ENCODE measurements at places on chromosomes 1 and 21.

DNA sequence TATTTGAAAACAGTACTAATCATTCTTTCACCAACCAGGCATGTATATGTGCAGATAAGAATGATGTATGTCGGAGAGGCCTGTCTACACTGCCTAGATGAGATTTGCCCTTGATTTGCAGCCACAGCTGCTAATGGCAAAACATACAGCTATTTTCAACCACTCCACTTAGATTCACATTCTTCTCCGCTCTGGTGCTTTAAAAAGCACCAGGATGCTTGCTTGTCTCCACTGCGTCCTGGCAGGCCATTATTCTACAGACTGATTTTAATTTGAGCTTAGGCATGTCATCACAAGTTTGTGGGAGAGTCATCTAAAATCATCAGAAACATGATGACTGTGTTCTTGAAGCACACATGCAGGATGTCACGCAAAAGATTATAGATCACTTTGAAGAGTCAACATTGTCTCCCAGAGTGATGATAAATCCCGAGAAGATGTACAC lies 119.0 kb upstream of the NRIP1 start:
- DNase-seq: no peak

DNA sequence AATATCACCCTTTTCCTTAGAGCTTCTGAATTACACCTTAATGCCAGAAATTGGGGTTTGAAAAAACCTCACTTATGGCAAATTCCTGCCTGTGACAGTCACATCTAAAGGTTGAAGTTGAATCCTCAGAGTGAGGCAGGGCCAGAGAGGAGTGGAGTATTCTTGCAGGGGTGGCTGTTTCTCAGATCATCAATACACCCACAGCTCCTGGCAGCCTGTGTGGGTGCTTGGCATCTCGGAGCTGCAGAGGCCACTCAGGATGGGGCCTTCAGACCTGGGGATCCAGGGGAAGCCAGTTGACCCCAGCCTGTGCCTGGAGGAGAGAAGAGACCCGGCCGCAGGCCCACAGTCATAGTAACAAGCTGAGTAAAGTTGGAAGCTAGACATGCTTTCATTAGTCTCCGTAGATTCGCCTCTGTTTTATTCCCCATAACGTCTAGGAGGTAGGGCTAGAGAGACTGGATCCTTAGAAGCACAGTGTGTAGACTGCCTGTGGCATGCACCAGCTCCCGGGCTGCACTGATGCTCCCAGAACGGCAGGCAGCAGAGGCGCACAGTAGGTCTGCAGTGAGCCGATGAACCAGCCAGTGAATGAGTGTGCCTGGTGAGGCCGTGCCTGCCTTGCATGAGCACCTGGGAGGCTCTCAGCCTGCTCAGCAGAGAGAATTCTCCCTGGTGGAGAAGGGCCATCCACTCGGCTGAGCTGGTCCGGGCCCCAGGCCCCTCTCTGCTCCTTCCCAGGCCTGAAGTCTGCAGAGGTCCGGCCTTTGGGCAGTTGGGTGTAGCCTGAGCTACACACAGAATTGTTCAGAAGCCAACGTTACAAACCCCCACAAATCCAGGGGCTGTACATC lies 42.9 kb downstream of the TFF3 start:
- no peak for DNase-seq

DNA sequence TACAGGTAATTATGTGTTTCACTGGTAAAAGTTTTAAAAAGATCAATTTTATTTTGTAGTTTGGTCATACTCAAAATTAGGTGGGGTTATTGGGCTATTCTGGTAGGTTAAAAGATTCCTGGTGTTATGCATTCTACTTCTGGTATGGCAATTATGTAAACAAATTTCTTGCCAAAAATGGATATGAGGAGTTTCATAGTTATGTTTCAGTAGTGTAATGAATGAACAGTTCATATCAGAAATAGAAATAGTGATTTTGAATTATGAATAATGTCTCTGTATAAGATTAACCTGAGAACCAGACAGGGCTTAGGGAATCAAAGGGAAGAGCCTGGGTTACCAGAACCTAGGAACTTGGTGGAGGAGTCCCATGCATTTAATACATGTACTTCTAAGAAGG lies 15.9 kb downstream of the ATF6 start:
- DNase-seq: no peak

DNA sequence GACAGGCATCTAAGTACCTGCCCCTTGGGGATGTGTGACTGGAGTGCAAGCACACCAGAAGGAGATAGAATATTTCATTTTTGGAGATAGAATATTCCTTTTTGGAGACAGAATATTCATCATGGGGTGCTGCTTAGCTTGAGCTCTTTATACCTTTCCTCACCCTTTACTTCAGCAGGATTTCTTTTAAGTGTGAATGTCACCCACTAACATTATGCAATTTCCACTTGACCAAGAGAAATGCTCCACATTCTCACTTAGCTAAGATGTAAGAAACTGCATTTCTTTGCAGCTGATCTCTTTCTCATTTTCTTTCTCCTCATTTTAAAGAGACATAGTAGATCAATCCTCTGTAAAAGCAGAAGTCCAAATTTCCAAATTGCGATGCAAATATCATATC lies 436.7 kb downstream of the NCAM2 start:
- DNase-seq: no peak

DNA sequence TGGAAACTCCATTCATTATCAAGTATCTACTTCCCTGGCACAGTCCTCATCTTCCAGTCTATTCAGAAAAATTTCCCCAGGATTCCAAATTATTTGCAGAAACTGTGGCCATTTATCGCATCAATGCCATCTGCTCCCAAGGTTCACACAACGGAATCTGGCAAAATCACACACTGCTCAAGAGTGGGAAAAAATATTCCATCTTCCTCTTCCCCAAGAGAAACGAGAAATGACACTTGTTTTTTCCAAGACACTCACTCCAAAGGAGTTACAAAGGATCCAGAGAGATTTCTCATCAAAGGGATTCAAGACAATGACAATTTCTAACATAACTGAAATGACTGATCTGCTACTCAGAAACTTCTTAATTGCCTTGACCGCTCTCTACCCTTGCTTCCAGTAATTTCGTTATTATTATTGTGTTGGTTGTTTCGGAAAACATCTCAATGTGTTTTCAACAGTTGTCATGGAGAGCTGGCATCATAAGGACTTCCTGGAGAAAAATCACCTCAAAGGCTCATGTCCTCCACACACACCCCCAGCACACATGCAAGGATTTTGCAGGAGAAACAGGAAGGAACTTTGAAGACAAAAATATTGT lies 128.0 kb downstream of the PSMG1 start:
- no peak for DNase-seq

DNA sequence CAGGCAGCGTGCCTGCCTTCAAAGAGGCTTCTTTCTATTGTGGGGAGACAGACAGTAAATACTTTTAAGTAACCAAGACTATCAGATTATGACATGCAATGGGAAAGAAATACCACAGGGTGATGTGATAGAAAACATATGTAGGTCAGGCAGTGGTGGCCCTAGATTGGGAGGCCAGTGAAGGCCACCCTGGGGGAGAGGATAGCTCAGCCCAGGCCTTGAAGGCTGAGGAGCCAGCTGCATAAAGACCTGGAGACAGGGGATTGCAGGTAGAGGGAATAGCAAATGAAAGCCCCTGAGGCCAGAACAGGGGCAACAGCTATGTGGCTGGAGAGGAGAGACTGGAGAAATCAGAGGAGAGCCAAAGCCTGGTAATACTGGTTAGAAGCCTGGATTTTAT lies 4.0 kb downstream of the SOX13 start:
- DNase-seq: no peak

DNA sequence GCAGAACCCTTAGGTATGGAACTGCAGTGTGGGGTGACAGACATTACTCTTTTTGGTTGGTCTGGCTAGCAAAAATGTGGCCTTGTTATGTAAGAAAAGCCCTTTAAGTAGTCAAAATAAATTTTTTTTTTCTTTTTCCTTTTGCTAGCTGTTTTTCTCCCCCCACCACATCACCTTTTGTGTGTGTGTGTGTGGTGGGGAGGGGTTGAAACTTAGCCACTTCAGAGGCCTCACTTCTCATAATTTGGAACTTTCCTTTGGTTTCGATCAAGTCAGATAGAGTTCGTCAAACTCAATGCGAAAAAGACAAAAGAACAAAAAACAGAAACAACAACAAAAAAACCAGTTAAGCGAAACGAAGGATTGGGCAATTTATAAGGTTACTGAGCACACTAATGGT lies 1.9 kb upstream of the PRMT2 start:
- no peak for DNase-seq

- DNase-seq: no peak
Measured at GRCh38 chr1:43622901-43623780, 26.8 kb upstream of the KDM4A start.

- no peak for DNase-seq
Measured at GRCh38 chr1:65538086-65538485, 117.6 kb downstream of the LEPR start.

- no peak for DNase-seq
Measured at GRCh38 chr1:44855742-44856141, 12.7 kb upstream of the PTCH2 start.

DNA sequence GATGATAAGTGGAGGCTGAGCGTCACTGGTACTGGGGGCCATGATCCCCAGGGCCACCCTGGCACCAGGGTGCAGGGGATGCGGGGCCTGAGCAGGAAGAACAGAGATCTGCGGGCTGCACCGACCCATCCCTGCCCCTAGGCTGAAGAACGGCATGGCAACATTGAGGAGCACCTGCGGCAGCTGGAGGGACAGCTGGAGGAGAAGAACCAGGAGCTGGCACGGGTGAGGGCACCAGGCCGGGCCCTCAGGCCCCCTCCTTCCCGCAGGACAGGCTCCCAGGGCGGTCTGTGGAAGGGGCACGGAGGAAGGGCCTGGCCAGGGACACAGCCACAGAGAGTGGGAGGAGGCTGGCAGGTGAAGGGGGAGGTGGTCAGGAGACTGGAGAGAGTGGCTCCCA lies 21.8 kb downstream of the PPFIA4 start:
- DNase-seq: no peak

DNA sequence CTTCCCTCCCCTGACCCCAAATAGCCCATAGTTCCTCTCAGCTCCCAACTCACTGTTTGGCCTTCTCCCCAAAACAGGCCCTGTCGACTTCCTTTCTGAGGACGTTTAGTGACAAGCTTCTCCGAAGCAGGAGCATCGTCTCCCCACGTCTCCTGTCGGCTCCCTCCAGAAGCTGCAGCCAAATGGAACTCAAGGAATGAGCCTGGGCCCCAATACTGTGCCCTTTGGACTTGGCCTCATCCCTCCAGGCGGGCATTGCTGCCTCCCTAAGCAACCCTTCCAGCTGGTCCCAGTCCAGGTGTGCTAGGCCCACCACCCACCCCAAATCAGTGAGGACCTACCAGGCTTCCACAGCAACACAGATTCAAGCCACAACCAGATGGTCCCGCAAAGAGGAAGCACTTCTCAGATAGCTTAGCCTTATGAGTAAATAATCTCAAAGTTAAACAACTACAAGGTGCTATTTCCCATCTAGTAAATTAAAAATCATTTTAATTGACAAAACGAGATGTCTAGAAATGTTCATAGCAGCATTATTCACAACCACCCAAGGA lies 33.0 kb downstream of the ACOT7 start:
- peak; percentile 44 for DNase-seq

GRCh38 chr21:25584833-25585676 lies 22.2 kb downstream of the MRPL39 start:
- no peak for DNase-seq

- DNase-seq: no peak
Measured at GRCh38 chr1:239098400-239099037, 287.8 kb upstream of the CHRM3 start.

- no peak for DNase-seq
Measured at GRCh38 chr1:238027366-238027765, 136.6 kb upstream of the ZP4 start.

DNA sequence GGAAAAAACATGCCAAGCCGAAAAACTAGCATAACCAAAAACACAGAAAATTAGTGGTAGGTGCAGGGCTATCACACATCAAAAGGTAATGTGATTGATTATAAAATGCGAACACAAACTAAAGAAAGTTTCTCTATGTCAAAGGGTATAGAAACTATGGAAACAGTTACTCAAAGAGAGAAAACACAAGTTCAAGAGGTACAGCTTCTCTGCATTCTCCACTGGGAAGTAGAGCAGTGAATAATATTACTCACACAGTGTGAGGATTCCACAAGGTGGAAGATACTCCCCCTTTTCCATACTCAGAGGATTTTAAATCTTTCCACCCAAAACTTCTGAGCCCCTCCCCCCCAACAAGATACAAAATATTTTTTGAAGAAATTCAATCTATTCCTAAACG lies 18.6 kb downstream of the AKT3 start:
- DNase-seq: no peak

DNA sequence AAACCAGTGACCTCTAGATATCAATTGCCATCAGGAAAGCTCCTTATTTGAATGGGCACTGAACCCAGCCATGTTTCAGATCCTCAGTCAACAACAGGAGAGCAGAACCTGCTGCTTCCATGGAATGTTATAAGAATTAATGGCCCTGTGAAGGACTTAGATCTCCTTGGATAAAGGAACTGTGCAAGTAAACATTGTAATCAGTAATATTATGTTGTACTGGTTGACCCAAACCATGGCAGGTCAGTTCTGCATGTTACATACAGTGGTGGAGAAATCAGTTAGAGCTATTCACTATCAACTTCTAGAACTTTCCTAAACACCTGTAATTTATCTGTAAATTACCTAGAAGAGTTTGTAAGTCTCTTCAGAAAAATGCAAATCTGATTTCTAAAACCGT lies 11.2 kb upstream of the CLDN8 start:
- no peak for DNase-seq

DNA sequence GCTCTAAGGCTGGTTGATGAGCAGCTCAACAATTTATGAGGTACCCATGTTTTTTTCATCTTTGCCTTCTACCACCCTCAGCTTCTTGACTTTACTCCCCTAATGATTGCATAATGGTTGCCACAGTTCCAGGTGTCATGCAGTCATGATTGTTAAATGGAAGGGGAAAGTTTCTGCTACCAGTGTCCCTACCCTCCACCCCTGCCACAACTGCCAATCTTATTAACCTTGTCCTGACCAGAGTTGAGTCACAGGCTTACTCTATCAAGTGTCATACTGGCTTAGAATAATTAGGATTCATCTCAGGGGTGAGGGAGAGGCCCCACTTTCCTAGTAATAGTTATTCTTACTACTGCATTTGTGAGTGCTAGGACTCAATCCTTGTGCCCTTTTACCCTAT lies 7.9 kb upstream of the FUBP1 start:
- DNase-seq: no peak

DNA sequence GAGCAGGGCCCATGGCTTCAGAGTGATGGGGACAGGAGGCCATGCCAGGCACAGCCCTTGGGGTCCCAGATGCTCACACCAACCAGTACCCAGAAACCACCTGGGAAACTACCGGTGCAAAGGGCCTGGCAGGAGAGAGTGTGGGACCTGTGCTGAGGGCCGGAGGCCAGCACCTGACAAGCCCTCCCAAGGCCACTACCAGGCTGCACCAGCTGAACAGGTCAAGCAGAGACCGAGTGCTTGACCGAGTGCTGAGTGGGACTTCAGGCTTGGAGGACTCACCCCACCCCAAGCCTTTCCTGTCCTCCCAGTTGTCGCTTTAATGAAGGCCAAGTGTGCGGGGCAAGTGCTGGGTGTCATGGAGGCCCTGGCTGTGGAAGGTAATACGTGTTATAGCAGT lies 36.5 kb downstream of the SNAP47 start:
- no peak for DNase-seq
